Chondrocyte (in vitro differentiated cells): ENCODE measurements at places on chromosomes 2 and 18. TPM values are rescaled to one million over a fixed set of nuclear protein-coding genes. Genes with fewer than 3 reads are reported as not detected.

GRCh38 chr2:177348733-177349693, 43.6 kb upstream of the AGPS start:
- DNase-seq = no peak
- H3K27ac ChIP-seq = no peak overlapping the region
- peaks cover 6% of the 10 kb centered on the region for H3K4me1 ChIP-seq
- H3K27me3 ChIP-seq = no peaks in the 10 kb centered on the region
- no peak overlapping the region for H3K4me3 ChIP-seq

DNA sequence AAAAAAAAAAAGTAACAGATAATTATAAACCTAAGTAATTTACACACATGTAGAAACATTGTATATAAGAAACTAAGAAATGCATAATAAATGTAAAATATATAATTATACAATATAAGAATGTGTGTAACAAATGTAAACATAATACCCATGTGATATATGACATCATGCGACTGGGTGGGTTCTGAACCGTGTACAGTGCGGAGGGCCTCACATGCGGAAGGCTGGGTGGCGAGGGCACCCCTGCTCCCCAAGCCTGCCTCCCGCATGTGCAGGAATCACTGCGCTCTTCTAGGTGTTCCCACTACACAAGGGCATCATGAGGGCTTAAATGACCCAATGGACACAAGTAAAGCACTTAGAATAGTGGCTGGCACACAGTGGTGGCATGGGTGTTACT, 2.0 kb downstream of the PTPN18 start:
- peaks cover 17% of the 10 kb centered on the region for H3K4me1 ChIP-seq
- H3K4me3 ChIP-seq = no peak overlapping the region
- DNase-seq = no peak
- no peak overlapping the region for H3K27ac ChIP-seq
- no peaks in the 10 kb centered on the region for H3K27me3 ChIP-seq

DNA sequence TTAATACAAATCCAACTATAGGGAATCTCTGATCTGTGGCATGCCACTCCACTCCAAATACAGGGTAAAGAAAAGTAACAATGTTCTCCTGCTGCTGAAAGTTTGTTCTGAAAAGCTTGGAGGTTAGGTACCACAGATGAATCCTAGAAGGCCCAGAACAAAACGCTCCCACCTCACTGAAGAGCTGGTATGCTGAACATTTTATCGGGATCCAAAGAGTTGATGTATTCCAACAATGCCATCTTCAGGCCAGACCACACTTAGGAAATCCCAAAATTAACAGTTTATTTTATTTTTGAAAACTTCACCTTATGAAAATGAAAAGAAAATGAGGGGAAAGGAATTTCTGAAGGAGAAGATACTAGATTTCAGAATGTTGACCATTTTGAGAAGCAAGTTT, 145.1 kb upstream of the CDH19 start:
- H3K4me1 ChIP-seq = peaks cover 9% of the 10 kb centered on the region
- DNase-seq = no peak
- H3K4me3 ChIP-seq = no peak overlapping the region
- no peaks in the 10 kb centered on the region for H3K27me3 ChIP-seq

DNA sequence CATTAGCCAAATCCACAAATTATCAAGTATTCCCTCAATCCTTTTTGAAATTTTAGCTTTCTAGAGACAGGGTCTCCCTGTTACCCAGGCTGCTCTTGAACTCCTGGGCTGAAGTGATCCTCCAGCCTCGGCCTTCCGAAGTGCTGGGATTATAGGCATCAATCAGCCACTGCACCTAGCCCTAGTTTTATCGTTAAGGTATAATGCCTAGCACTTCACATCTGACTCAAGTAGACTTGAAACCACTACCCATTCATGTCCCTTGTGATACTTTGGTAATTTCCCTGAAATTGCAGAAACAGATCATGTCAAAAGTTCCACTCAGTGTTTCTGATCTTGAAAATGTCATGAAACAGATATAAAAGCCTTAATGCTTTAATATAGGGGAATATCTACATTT, 26.3 kb downstream of the MEX3C start:
- H3K4me3 ChIP-seq = no peak overlapping the region
- no peak overlapping the region for H3K27ac ChIP-seq
- H3K27me3 ChIP-seq = no peaks in the 10 kb centered on the region
- H3K36me3 ChIP-seq = peaks cover 6% of the 10 kb centered on the region
- peaks cover 5% of the 10 kb centered on the region for H3K4me1 ChIP-seq

GRCh38 chr2:81195774-81196382, 891.3 kb upstream of the LRRTM1 start:
- no peaks in the 10 kb centered on the region for H3K36me3 ChIP-seq
- H3K4me1 ChIP-seq = no peaks in the 10 kb centered on the region
- H3K4me3 ChIP-seq = no peak overlapping the region
- peak; percentile 59 for DNase-seq
- H3K27ac ChIP-seq = no peak overlapping the region

GRCh38 chr2:213122725-213123124, 28.7 kb downstream of the IKZF2 start:
- H3K27me3 ChIP-seq = no peaks in the 10 kb centered on the region
- DNase-seq = no peak
- H3K4me3 ChIP-seq = no peak overlapping the region
- no peak overlapping the region for H3K27ac ChIP-seq

DNA sequence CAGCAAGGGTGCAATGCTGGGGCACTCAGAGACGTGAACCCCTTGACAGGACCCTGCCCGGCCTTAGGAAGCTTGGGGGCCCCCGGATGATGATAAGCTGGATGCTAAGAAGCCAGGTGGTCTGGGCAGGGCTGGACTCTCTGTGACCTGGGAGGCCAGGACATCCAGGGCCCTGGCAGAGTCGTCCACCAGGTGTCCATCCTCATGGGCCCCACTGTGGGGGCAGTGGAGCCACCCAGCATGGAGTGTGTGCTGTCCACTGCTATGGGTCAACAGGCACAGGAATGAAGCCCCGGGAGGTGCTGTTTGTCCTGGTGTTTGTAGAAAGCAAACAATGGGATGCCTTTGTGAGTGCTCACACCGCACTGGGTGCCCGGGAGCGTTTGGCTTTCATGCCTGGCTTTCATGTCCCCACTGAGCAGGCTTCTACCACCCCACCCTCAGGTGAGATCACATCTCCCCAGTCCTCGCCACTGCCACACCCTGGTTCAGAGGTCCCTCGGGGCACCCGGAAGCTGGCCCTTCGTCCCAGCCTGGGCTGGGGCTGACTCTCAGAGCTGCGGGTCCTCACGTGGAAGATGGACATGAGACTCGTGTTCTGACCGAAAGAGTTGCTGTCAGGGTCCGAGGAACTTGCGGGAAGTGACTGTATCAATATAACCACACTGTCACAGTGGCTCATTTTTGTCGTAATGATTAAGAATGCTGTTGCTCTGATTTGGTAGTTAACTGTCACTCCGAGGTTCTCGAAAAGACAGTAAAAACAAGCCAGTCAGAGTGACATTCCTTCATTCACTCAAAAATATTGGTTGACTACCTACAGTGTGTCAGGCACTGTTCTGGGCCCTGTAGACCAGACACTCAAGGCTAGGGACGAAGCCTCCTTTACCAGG, 53.3 kb downstream of the INHBB start:
- H3K4me3 ChIP-seq = no peak overlapping the region
- H3K36me3 ChIP-seq = no peaks in the 10 kb centered on the region
- DNase-seq = no peak
- H3K4me1 ChIP-seq = peaks cover 10% of the 10 kb centered on the region
- H3K27me3 ChIP-seq = peaks cover 36% of the 10 kb centered on the region
- H3K27ac ChIP-seq = no peak overlapping the region

GRCh38 chr2:180442860-180443644, 436.0 kb upstream of the CWC22 start:
- no peak overlapping the region for H3K27ac ChIP-seq
- no peaks in the 10 kb centered on the region for H3K36me3 ChIP-seq
- no peak for DNase-seq

The DRC1 gene
- total RNA-seq = 0.17 TPM in 1 of 3 replicates, not detected in the others

- no peak overlapping the region for H3K4me3 ChIP-seq
- peaks cover 4% of the 10 kb centered on the region for H3K4me1 ChIP-seq
- no peaks in the 10 kb centered on the region for H3K36me3 ChIP-seq
- H3K27me3 ChIP-seq = peaks cover 6% of the 10 kb centered on the region
- no peak for DNase-seq
Measured at GRCh38 chr18:5630900-5631413, 87.2 kb upstream of the EPB41L3 start.

The OSBPL6 gene
- 6.5 to 10.5 TPM (median 10.3 TPM) in 3 replicates for total RNA-seq

- peaks cover 5% of the 10 kb centered on the region for H3K4me1 ChIP-seq
- DNase-seq = no peak
- H3K36me3 ChIP-seq = peaks cover 2% of the 10 kb centered on the region
Measured at GRCh38 chr2:66515743-66516142, 80.8 kb downstream of the MEIS1 start.

DNA sequence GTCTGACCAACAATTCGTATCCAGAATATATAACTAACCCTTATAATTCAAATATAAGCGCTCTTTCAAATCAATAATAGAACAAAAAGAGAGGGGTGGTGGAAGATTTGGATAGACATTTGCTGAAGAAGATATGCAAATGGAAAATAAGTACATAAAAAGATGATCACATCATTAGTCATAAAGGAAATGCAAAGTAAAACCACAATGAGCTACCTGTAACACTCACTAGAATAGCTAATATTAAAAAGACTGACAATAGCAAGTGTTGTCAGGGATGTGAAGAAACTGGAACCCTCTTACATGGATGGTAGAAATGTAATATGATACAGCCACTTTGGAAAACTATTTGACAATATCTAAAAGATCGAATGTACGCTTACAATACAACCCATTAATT, 84.9 kb upstream of the MRPS9 start:
- no peaks in the 10 kb centered on the region for H3K4me1 ChIP-seq
- no peak for DNase-seq
- no peak overlapping the region for H3K4me3 ChIP-seq
- H3K27ac ChIP-seq = no peak overlapping the region
- H3K27me3 ChIP-seq = peaks cover 21% of the 10 kb centered on the region

DNA sequence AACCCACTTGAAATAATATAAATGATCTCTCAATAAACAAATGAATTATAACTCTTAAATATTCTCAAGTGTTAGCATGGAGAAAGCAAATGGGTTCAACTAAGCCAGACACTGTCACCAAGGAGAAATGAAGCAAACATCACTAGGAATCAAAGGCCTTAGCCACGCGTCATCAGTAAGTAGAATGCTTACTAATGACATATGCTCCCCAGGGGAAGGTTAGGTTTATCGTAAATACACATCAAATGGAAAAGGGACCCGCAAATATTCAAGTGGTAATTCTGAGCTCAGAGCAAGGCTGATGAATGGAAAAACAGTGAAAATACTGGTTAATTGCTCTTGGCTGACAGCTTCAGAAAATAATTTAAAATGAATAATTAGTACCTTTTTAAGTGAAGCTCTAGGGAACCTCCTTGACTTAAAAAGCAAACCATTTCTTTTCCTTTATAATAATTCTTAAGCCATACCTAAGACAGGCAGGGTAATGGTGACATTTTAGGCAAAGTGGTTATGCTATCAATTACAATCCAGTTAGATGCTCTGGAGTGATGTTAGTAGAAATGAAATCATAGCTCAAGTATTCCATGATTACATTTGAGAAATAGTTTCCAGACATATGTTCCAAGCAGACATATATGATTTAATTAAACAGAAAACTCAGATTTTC, 101.5 kb downstream of the ALPK2 start:
- H3K4me1 ChIP-seq = peaks cover 22% of the 10 kb centered on the region
- no peaks in the 10 kb centered on the region for H3K27me3 ChIP-seq
- H3K36me3 ChIP-seq = no peaks in the 10 kb centered on the region
- DNase-seq = no peak
- H3K4me3 ChIP-seq = no peak overlapping the region

GRCh38 chr2:65729246-65729645, 296.8 kb upstream of the SPRED2 start:
- no peaks in the 10 kb centered on the region for H3K4me1 ChIP-seq
- H3K4me3 ChIP-seq = no peak overlapping the region
- no peak for DNase-seq
- H3K36me3 ChIP-seq = peaks cover 3% of the 10 kb centered on the region
- no peak overlapping the region for H3K27ac ChIP-seq
- H3K27me3 ChIP-seq = peaks cover 7% of the 10 kb centered on the region

- H3K27me3 ChIP-seq = no peaks in the 10 kb centered on the region
- no peak overlapping the region for H3K4me3 ChIP-seq
- H3K36me3 ChIP-seq = no peaks in the 10 kb centered on the region
Measured at GRCh38 chr2:124988794-124989193, 963.7 kb downstream of the CNTNAP5 start.

DNA sequence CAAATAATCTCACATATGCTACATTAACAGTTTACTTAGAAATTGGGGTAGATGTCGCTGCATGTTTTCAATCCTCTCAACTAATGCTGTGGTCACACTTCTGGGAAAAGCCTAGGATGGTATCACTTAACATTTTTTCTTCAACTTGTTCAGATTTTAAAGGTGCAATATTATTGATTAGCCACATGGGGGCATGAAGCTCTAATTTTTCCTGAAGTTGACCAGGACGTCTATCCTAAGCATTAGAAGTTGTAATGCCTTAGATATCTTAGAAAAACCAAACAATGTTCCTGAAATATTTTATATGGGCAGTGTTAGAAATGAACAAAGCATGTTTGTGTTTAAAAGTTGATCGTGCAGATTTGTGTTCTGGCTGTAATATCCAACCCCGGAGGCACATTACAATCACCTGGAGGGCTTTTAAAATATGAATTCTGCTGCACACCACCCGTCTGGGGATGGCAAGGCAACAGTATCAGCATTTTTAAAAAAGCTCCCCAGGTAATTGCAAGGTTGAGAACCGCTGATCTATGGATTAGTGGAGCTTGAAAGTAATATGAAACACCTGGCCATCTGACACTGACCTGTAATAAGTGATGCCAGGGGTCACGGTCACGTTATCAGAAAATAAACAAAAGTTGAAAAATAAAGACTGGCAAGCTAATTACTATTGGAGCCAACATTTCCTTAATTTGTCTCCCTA, 100.5 kb upstream of the LMAN1 start:
- DNase-seq = no peak

GRCh38 chr2:19748711-19749506, 152.9 kb downstream of the TTC32 start:
- no peaks in the 10 kb centered on the region for H3K36me3 ChIP-seq
- no peaks in the 10 kb centered on the region for H3K27me3 ChIP-seq
- H3K27ac ChIP-seq = no peak overlapping the region
- no peak overlapping the region for H3K4me3 ChIP-seq

- no peak for DNase-seq
- H3K36me3 ChIP-seq = no peaks in the 10 kb centered on the region
- H3K4me1 ChIP-seq = peaks cover 9% of the 10 kb centered on the region
- H3K27ac ChIP-seq = no peak overlapping the region
Measured at GRCh38 chr2:137981112-137981656, 16.9 kb downstream of the HNMT start.

The EVX2 gene
- not detected in 3 replicates for total RNA-seq

The TEX44 gene
- not detected in 3 replicates for total RNA-seq

GRCh38 chr2:223599640-223600380, 2.4 kb downstream of the SCG2 start:
- H3K27me3 ChIP-seq = no peaks in the 10 kb centered on the region
- peaks cover 54% of the 10 kb centered on the region for H3K4me1 ChIP-seq
- DNase-seq = no peak

- peak overlapping the region; percentile 94 for H3K27ac ChIP-seq
- H3K4me3 ChIP-seq = peak overlapping the region; percentile 11
- H3K36me3 ChIP-seq = no peaks in the 10 kb centered on the region
- peaks cover 30% of the 10 kb centered on the region for H3K4me1 ChIP-seq
- H3K27me3 ChIP-seq = no peaks in the 10 kb centered on the region
Measured at GRCh38 chr2:113240150-113240914, 38.4 kb downstream of the PAX8 start.

- H3K4me1 ChIP-seq = peaks cover 22% of the 10 kb centered on the region
- no peak overlapping the region for H3K4me3 ChIP-seq
- no peak for DNase-seq
- peaks cover 9% of the 10 kb centered on the region for H3K36me3 ChIP-seq
- no peak overlapping the region for H3K27ac ChIP-seq
- no peaks in the 10 kb centered on the region for H3K27me3 ChIP-seq
Measured at GRCh38 chr18:10044054-10044453, 130.2 kb downstream of the VAPA start.

The MARS2 gene
- total RNA-seq = 2.9 to 4.0 TPM (median 3.1 TPM) in 3 replicates
